ENCODE measurements at places on chromosomes 1 and 21.

DNA sequence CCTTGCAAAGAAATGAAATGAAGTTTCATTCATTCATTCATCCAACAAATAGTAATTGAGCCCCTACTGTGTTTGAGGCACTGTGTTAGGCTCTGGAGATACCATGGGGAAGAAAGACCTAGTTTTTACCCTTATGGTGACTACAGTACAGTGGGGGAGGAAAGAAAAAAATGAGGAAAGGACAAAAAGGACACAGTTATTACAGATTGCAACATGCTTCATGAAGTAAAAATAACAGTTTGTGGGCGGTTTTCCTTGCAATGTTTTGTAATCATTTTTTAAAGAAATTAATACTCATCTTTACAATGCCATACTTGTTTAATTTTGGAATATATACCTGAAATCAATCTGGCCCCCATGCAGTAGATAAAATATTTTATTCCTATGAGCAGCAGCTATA, 120.3 kb downstream of the TM2D1 start:
- DNase-seq: no peak

- no peak for DNase-seq
These were observed 334.8 kb downstream of the RPS6KC1 start for GRCh38 chr1:213385806-213386324.

GRCh38 chr21:34992736-34993398, 56.2 kb downstream of the RUNX1 start:
- no peak for DNase-seq

- no peak for DNase-seq
These were observed 66.4 kb upstream of the PDE9A start for GRCh38 chr21:42587036-42587435.

DNA sequence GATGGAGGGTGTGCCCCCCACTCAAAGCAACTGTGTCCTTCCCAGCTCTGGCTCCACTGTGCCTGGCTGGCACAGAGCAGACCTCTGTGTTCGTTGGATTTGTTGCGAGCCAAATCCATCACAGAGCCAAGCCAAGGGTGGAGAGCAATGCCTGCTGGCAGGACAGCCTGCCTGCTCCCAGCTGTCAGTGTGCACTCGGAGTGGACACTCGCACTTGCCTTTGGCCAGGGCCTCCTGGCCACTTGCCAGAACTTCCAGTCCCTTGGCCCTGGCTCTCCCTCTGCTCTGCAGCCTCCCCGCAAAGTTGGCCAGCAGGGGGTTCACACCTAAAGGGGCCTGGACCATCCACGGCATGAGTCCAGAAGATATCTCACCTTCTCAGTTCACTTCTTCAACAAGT, 16.4 kb downstream of the HEYL start:
- DNase-seq: no peak

GRCh38 chr1:182520736-182521135, 68.3 kb downstream of the RNASEL start:
- DNase-seq: no peak

GRCh38 chr1:203206129-203206687, 19.7 kb upstream of the CHI3L1 start:
- no peak for DNase-seq

GRCh38 chr1:206875752-206876377, 10.4 kb downstream of the IL20 start:
- DNase-seq: no peak

- no peak for DNase-seq
These were observed 142.1 kb downstream of the RYR2 start for GRCh38 chr1:237183963-237184540.

DNA sequence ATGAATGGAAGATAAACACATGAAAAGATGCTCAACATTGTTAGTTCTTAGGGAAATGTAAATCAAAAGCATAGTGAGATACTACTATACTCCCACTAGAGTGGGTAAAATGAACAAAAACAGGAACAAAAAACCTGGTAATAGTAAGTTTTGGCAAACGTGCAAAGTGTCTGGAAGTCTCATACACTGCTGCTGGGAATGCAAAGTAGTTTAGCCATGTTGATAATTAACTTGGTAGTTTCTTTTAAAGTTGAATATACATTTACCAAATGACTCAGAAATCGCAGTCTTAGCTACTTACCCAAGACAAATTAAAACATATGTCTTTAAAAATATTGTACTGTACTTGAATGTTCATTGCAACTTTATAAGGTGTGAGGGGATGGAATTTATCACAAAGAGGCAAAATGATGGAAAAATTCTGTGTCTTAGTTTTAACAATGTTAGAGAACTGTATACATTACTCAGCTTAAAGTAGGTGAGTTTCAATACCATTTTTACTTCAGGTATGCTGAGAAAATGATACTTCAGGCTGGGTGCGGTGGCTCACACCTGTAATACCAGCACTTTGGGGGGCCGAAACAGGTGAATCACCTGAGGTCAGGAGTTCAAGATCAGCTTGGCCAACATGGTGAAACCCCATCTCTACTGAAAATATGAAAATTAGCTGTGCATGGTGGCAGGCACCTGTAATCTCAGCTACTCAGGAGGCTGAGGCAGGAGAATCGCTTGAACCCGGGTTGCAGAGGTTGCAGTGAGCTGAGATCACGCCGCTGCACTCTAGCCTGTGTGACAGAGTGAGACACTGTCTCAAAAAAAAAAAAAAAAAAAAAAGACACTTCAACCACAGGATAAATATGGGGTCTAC, 102.3 kb downstream of the PDE4B start:
- DNase-seq: no peak

DNA sequence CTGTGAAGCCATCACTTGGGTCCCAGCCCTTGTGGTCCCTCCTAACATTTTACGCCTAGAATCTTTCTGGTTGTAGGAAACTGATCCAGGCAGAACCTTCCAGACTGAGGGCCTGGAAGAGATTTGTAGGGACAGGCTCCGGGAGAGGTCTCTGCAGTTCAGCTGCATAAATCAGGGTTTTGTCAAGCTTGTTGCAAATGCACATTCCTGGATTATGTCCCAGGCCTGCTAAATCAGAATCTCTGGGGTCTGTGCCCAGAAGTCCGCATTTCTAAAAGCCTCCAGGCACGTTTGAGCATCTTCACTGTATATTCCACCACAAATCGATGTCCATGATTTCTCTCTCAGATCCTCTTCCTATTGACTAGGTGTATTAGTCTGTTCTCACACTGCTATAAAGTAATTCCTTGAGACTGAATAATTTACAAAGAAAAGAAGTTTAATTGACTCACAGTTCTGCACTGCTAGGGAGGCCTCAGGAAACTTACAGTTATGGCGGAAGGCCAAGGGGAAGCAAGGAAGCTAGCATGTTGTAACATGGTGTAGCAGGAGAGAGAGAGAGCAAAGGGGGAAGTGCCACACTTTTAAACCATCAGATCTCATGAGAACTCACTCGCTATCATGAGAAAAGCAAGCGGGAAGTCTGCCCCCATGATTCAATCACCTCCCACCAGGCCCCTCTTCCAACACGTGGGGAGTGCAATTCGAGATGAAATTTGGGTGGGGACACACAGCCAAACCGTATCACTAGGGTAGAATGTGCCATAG, 1.2 kb upstream of the FHAD1 start:
- DNase-seq: no peak

- DNase-seq: no peak
These were observed 3.8 kb downstream of the CCN1 start for GRCh38 chr1:85584264-85584781.

DNA sequence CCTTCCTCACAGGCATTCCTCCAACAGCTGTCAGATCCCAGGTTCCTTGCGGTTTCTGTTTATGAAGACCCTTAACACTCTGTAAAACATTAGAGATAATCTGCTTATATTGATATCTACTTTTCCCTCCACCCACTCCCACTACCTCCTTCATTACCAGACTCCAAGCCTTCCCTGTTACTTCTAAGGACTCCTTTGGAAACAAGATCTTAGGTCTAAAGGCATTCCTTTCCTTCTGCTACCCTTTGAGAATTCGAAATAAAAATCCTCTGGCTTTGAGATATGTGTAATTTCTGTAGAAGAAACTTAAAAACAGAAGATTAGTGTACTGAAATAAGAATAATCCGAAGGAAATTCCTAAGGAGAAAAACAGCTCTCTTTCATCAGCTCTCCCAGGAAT, 23.7 kb upstream of the LYPLAL1 start:
- no peak for DNase-seq

DNA sequence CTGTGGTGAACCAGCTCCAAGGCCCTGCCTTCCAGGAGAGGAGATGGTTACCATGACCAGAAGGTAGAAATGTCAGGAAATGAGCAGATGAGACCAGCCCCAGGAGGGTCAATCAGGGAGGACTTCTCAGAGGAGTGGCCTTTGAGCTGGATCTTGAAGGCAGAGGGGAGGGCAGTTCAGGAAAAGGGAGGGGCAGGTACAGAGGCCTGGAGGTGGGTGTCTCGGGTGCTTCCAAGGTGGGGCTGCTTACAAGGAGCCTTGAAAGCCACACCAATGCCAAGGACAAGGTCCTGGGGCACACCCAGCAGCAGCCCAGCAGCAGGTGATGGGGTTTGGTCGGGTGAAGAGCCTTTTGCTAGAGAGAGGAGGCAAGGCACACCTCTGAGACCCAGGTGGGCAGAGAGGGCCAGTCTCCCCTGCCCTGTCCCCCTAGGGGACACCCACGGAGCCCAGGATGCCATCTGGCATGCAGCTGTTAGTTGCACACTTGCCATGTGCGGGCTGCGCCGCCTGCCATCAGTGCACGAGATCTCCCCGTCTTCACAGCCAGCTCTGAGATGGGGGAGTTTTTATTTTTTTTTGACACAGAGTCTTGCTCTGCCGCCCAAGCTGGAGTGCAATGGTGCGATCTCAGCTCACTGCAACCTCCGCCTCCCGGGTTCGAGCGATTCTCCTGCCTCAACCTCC, 18.5 kb downstream of the SLC66A1 start:
- no peak for DNase-seq

DNA sequence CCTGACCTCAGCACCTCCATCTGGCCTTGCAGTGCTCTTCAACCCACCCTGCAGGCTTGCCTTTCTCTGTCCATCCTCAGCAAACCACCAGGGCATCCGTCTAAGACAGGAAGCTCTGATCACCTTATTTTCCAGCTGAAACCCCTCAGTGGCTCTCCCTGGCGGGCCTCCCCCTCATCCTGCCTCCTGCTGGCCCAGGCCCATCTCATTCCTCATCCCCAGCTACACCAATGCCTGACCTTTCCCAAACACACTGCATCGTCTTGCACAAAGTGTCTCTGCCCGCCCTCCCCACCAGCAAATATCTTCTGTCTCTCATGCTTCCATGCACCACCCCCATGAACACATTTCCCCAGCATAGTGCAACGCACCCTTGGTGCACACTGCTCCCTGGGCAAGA, 205.0 kb downstream of the TOMM20 start:
- no peak for DNase-seq

DNA sequence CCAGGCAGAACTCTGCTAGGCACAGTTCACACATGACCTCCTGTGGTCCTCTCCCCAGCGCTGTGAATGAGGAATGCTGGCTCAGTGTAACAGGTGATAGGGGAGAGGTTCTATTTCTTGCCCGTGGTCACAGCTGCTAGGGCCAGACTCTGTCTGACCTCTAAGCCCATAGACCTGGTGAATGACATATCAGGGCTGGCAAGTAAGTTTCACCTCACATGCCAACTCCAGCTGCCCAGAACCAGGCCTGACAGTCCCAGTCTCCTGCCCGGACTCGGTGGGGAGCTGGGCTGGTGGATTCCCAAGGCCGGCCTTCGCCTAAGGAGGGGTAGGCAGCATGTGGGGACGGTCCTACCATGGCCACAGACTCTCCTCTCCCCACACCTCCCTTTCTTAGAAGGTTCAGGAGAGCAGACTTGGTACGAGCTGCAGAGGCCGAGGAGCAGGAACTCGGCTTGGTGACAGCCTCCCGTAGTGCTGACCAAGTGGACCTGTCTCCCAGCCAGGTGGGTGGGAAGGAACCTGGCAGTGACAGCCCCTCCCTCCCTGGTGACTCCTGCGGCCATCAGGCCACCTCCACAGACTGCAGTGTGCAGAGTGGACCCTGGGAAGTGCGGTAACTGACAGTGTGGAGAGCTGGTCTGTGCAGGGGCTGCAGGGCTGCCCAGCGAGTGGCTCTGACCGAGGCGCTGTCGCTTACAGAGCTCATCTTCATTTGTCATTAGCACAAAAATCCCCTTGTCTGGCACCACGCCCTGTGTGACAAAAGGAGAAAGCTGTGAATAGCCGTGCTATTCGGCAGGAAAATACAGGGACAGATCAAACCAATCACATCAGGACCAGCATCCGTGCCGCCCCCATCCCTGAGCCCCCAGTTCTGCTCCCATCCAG, 74.6 kb downstream of the SCCPDH start:
- no peak for DNase-seq

DNA sequence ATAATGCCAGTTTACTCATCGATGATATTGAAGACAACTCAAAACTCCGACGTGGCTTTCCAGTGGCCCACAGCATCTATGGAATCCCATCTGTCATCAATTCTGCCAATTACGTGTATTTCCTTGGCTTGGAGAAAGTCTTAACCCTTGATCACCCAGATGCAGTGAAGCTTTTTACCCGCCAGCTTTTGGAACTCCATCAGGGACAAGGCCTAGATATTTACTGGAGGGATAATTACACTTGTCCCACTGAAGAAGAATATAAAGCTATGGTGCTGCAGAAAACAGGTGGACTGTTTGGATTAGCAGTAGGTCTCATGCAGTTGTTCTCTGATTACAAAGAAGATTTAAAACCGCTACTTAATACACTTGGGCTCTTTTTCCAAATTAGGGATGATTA, 13.7 kb downstream of the GGPS1 start:
- no peak for DNase-seq

GRCh38 chr1:238485057-238485911, 594.6 kb upstream of the ZP4 start:
- no peak for DNase-seq

DNA sequence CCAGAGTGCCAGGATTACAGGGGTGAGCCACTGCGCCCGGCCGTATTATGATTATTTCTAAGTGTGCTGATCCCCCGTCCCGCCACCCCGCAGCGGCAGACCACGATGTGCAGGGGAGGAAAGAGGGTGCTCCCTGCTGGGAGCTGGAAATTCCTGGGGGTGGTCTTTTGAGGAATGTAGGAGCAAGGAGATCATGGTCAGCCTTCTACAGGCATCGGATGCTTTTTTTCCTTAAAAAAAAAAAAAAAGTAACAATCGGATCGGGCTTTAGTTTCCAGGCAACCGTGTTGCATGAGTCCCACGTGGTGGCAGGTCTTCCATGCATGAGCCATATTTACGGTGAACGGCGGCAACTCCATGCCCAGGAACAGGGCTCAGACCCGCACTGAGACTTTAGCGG, 74.2 kb upstream of the COX20 start:
- no peak for DNase-seq

DNA sequence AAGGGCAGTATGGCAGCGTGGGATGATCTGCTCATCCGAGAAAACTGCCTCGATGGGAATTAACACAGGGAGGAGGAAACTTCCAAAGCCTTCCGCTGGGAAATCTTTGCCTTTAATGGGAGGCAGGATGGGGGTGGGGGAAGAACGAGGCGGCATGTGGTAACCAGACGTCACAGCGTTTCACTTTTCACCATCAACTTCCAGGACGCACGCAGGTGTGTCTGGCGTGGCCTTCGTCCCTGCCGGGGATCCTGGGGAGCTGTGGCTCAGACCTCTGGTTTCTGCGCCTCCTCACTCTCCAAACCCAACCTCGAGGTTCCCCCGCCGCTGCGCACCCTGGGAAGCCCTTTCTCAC, 282 bp downstream of the RSPH1 start:
- no peak for DNase-seq

- no peak for DNase-seq
These were observed 98.5 kb downstream of the DISC1 start for GRCh38 chr1:231724876-231725647.

- DNase-seq: no peak
These were observed 93.6 kb downstream of the SIM2 start for GRCh38 chr21:36792505-36792967.

GRCh38 chr1:182428043-182428442, 21.9 kb upstream of the RGSL1 start:
- no peak for DNase-seq

GRCh38 chr1:2893473-2894120, 92.1 kb upstream of the TTC34 start:
- no peak for DNase-seq
